Stimulated activated CD8-positive, alpha-beta memory T cell treated with anti-CD3 and anti-CD28 coated beads, Interleukin-7, amount 100 ng/mL, for 4 hours (primary cell): ENCODE measurements at places on chromosomes 7 and 10.

- DNase-seq: no peak
Measured at GRCh38 chr10:71343392-71343773, 24.3 kb downstream of the SLC29A3 start.

DNA sequence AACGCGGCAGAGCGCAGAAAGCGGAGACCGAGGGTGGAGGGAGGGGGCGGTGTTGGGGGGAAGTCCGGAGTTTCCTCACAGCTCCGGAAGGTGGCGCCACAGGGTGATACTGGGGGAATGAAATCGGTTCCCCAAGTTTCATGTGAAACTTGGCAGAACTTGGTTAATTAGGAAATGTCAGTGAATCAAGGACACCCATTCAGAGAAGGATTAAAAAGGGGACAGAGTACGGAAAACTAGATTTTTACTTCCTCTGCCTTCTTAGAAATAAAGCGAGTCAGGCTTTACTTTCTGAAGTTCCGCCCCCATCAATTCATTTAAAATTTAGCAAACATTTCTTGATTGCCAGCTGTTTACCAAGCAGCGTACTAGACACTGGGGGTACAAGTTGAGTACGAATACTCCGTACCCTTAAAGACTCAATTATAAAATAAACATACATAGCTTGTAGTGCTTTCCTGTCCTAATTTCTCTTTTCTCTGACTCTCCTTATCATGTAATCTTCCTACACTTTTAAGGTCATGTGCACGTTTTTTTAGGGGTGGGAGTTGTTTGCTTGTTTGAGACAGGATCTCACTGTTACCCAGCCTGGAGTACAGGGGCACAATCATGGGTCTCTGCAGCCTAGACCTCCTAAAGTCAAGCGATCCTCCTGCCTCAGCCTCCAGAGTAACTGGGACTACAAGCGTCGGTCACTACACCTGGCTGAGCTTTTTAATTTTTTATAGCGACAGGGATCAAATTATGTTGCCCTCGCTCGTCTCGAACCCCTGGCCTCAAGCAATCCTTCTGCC lies 644 bp upstream of the ABI1 start:
- DNase-seq: no peak

GRCh38 chr10:116554628-116555027 lies 8.9 kb downstream of the PNLIP start:
- no peak for DNase-seq

DNA sequence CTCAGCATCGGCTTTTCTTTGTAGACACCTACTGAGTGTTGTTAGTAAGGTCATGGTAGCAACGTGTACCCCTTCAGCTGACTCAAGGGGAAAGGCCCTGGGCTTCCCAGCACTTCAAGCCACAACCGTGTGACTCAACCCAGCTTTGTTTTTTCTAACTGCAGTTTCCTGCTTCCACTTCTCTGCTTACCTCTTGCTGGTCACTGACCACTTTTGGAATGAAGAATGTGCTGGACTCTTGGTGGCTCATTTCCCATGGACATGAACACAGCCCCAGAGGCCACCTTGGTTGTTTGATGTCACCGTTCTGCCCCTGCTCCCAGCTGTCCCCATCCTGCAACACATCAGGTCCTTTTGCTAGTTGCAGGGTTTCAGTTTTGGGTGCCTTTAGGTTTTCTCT lies 69.5 kb upstream of the ZNF438 start:
- DNase-seq: peak; percentile 47

- DNase-seq: no peak
Measured at GRCh38 chr10:125023862-125024496, 82.1 kb downstream of the ZRANB1 start.

GRCh38 chr10:80544316-80544953 lies 6.7 kb downstream of the SH2D4B start:
- no peak for DNase-seq

GRCh38 chr7:3245721-3246120 lies 55.3 kb upstream of the SDK1 start:
- DNase-seq: no peak

- DNase-seq: peak; percentile 33
Measured at GRCh38 chr10:11225935-11226334, 208.3 kb downstream of the CELF2 start.

DNA sequence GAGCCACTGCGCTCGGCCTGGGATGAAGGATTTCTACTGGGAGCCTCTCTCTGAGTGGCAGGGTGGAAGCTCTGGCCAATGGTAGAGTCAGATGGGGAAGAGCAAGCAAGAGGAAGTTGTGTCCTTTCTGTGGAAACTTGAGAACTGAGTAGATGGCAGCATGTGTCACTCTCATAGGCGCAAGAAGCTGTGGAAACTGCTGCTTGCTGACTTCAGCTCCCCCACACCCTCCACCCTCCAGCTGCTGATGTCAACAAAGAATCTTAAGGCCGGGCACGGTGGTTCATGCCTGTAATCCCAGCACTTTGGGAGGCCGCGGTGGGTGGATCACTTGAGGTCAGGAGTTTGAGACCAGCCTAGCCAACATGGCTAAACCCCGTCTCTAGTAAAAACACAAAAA lies 39.8 kb upstream of the SRGN start:
- DNase-seq: no peak

- no peak for DNase-seq
Measured at GRCh38 chr10:6221971-6222751, 19.4 kb downstream of the PFKFB3 start.
